Left ventricle myocardium inferior (tissue), 1 donor: ENCODE measurements at places on chromosomes 13 and 19. TPM values are rescaled to one million over a fixed set of nuclear protein-coding genes. Genes with fewer than 3 reads are reported as not detected.

DNA sequence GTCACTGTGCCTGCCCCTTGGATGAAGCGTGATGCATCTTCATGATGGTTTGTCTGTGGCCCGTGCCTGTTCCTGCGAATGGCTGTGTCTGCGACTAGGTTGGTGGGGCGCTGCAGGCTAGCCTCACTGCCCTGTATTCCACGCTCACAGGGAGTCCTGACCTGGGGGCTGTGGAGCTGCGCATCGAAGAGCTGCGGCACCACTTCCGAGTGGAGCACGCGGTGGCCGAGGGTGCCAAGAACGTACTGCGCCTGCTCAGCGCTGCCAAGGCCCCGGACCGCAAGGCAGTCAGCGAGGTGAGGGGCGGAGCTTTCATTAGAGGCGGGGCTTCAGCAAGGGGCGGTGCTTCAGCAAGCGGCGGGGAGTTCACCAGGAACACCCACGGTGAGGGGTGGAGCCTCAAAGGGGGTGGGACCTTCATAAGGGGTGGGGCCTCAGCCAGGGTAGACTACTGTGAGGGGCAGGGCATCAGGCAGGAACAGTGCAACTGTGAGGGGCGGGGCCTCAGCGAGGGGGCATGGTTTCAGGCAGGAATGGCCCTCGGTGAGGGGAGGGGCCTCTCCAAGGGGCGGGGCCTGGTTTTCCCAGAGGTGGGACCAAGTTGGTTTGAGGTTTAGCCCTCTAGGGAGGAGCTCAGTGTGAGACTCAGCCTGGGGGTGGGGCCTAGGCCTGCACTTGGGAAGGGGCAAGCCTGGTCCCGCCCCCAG, 17.2 kb downstream of the PKN1 start:
- no peak overlapping the region for H3K27ac ChIP-seq
- no peaks in the 10 kb centered on the region for H3K4me1 ChIP-seq
- H3K36me3 ChIP-seq: peaks cover 100% of the 10 kb centered on the region

GRCh38 chr13:76917095-76917494, 30.9 kb upstream of the KCTD12 start:
- no peak overlapping the region for H3K4me3 ChIP-seq
- H3K27ac ChIP-seq: no peak overlapping the region
- H3K4me1 ChIP-seq: no peaks in the 10 kb centered on the region

GRCh38 chr13:60410299-60410698, 13.3 kb downstream of the TDRD3 start:
- no peak overlapping the region for H3K27ac ChIP-seq
- no peaks in the 10 kb centered on the region for H3K27me3 ChIP-seq
- no peak overlapping the region for H3K4me3 ChIP-seq
- H3K4me1 ChIP-seq: peaks cover 50% of the 10 kb centered on the region

DNA sequence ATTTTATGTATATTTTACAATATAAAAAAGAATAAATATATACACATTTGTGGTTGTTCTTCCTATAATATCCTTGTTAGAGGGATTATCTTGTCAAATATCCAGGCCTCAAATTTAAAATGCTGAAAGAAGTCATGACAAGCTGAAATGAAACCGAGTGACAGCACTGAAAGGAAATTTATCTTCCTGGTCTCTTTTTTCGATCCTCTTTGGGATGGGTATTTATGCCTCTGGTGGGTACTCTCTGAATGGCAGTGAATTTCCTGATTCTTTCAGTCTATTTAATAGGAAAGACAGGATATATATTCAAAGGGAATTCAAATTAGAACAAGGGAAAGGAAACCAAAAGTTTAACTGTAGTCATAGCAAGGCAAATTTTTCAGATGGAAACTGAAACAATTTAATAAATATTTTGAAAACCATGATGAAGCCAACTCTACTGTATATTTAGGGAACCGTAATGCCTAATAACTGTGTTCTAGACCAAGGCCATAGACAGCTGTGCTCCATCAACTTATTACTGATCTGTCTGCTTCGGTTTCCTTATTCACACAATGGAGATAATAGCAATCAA, 97.9 kb downstream of the DLEU7 start:
- H3K4me3 ChIP-seq: no peak overlapping the region
- H3K27ac ChIP-seq: no peak overlapping the region
- no peaks in the 10 kb centered on the region for H3K27me3 ChIP-seq

DNA sequence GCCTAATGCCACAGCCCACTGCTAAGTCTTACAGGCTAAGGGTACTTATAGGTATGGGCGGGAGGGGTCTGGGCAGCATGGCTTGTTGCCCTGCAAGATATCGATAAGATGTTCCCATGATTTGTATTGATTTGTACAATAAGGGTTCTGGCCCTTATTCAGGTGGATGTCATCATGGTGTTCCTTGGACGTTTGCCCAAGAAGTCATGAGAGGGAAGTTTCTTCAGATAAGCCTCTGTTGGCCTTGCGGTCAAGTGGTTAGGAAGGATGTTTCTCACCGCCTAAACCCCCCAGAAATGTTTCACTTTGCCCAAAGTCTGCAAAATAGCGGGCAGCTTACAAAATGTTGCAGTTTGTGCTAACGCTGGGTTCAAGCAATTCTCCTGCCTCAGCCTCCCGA, 7.3 kb downstream of the PARP4 start:
- H3K27ac ChIP-seq: no peak overlapping the region
- peaks cover 29% of the 10 kb centered on the region for H3K4me1 ChIP-seq
- no peaks in the 10 kb centered on the region for H3K27me3 ChIP-seq
- no peak overlapping the region for H3K4me3 ChIP-seq
- H3K36me3 ChIP-seq: peaks cover 14% of the 10 kb centered on the region

DNA sequence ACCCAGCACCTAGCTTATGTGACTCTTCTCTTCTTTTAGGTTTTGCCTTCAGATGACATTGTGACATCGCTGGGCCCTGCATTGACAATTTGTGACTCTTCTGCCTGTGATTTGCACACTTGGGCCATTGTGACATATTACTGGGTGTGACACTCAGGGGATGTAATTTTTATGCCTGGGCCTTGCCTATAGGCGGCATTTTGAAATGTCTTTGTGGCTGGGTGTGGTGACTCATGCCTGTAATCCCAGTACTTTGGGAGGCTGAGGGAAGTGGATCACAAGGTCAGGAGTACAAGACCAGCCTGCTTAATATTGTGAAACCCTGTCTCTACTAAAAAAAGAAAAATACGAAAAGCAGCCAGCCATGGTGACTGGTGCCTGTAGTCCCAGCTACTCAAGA, 28.4 kb upstream of the ZNF681 start:
- no peak overlapping the region for H3K4me3 ChIP-seq
- no peak for DNase-seq
- no peak overlapping the region for H3K27ac ChIP-seq

DNA sequence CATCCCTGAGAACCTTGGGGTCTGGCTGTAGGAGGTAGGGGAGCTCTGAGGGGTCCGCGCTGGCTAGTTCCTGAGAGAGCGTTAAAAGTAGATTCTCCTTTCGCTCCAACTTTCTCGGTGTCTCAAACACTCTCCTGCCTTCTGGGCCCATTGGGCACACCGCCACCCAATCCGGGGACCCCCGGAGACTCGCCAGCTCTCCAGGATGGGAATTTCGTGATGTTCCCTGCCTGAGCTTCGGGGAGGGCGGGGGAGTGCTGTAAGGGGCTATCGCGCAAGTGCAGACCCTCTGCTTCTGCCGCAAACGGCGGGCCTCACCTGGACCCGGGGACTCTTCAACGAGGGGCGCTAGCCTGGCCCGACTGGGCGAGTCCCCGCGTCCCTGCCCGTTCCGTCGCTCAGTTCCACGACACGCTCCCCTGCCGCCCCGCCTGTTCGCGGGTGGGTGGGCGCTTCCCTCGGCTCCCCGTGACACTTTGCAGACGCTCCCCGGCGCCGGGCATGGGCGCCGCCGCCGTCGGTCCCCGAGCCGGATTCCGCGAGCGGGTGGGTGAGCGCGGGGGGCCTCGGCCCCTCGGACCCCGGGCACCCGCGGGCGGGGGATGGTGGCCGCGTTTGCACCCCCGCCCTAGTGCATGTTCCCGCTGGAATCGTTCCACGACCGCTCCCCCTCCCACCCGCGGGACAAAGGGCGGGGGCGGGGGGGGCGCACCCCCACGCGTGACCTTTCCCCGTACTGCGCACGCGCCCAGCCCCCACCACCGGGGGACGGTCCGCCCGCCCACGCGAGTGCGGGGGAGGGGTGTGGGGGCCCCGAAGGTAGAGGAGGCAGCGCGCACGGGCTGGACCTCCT, at the start of gene CCDC106:
Gene CCDC106, plus strand, starts transcription at position 481 of the 853 bp plus-strand sequence. CDS start 835 bp downstream, outside the sequence.
- DNase-seq: peak; percentile 74
- H3K27ac ChIP-seq: peak within 1 kb of the TSS; percentile 94
- peak within 1 kb of the TSS; percentile 97 for H3K4me3 ChIP-seq
- H3K4me1 ChIP-seq: peaks cover 58% of the 10 kb centered on the region

- H3K36me3 ChIP-seq: peaks cover 19% of the 10 kb centered on the region
- no peak overlapping the region for H3K4me3 ChIP-seq
- H3K27me3 ChIP-seq: no peaks in the 10 kb centered on the region
These were observed 1.9 kb downstream of the PDCD2L start for GRCh38 chr19:34405892-34406660.

DNA sequence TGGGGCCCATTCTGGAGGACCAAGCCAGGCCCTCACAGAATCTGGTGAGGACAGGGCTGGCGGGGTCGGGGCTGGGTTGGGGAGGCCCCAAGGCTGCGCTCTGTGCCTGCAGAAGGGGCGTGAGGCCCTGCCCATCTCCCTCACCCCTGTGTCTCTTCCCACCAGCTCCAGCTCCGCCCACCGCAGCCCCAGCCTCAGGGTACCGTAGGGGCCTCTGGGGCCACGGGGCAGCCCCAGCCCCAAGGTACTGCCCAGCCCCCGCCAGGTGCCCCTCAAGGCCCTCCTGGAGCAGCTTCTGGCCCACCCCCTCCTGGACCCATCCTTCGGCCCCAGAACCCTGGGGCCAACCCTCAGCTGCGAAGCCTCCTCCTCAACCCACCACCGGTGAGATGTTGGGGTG, 15.4 kb upstream of the PTOV1 start:
- H3K4me3 ChIP-seq: no peak overlapping the region
- peaks cover 6% of the 10 kb centered on the region for H3K4me1 ChIP-seq
- no peak overlapping the region for H3K27ac ChIP-seq
- no peaks in the 10 kb centered on the region for H3K27me3 ChIP-seq
- DNase-seq: no peak

DNA sequence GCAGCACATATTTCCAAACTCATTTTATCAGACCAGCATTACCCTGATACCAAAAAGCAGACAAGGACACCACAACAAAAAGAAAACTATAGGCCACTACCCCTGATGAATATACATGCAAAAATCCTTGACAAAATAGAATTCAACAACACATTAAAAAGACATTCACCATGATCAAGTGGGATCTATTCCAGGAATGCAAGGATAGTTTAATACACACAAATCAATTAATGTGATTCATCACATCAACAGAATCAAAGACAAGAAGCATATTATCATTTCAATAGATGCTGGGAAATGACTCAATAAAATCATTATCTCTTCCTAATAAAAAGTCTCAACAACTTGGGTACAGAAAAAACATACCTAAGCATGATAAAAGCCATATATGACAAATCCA, 11.2 kb downstream of the ZNF347 start:
- H3K27ac ChIP-seq: no peak overlapping the region
- peaks cover 94% of the 10 kb centered on the region for H3K36me3 ChIP-seq
- no peak overlapping the region for H3K4me3 ChIP-seq

DNA sequence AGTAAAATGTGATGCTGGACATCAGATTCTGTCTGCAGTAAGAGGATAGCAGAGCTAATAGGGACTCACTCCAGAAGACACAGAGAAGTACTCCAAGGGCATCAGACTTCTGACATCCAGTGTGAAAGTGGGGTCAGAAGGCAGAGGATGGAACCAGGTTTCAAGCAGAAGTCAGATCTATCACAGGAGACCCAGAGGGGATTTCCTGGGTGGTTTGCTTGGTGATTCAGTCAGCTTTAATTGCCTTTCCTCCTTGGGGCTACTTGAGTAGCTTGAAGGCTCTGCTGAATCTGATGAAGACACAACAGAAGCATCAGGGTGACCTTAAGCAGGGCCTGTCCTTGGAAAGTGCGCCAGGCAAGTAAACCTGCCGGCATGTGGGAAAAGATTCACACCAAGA, 300.6 kb downstream of the COG6 start:
- no peaks in the 10 kb centered on the region for H3K27me3 ChIP-seq
- no peak for DNase-seq
- H3K4me3 ChIP-seq: no peak overlapping the region
- peaks cover 21% of the 10 kb centered on the region for H3K4me1 ChIP-seq
- no peaks in the 10 kb centered on the region for H3K36me3 ChIP-seq
- no peak overlapping the region for H3K27ac ChIP-seq

TTC9B gene
- not detected for total RNA-seq

CEACAM16 gene
- not detected for total RNA-seq

CPAMD8 gene
- total RNA-seq: 13.7 TPM

LRRC25 gene
- total RNA-seq: 2.4 TPM

TICAM1 gene
- 6.1 TPM for total RNA-seq
